ENCODE measurements at places on chromosomes 1 and 21.

- DNase-seq, result no peak
These were observed 700 bp upstream of the KMO start for GRCh38 chr1:241531195-241532161.

- no peak for DNase-seq
These were observed 283.1 kb downstream of the DSCAM start for GRCh38 chr21:40563900-40564299.

GRCh38 chr1:11787251-11787803 lies 18.4 kb downstream of the MTHFR start:
- DNase-seq, result no peak

DNA sequence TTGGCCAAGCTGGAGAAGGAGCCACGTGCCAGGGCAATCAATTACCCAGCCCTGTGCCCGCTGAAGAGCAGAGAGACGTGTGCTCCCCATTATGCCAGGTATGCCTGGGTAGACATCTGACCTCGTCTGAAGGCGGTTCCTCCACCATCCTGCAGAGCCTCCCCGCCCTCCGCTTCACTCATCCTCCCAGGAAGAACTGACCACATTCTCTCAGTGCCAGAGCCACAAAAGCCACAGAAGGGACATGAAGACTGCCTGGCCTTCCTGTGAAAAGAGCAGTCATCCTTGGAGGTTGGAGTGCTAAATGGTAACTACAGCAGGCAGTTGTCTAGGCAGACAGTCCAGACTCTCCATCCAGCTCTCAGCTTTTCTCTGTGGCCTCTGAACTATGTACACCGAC lies 12.0 kb downstream of the SYT2 start:
- DNase-seq, result no peak

DNA sequence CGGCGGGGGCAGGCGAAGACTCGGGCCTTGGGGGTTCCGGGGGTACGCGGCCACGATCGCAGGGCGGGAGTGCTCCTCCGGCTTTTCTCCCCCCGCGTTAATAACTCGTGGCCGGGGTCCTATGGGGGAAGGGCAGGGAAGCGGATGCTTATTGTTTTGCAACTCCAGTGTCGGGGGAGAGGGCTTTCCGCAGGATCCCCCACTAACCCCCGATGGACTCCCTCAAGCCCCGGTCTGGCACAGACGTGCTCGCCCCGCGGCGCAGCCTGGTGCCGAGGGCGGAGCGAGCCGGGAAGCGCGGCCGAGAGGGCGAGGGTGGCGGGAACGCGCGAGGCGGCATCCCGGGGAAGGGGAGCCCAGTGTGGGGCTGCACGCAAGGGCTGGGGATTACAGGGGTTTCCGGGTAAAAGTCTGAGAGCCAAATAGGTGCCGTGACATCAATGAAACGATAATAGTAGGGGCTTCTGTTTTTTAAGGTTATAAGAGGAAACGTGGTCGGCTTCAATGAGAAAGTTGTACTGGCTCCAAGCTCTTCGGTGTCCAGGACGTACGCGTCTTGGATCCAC lies 772 bp downstream of the UCK2 start:
- peak; percentile 61 for DNase-seq

DNA sequence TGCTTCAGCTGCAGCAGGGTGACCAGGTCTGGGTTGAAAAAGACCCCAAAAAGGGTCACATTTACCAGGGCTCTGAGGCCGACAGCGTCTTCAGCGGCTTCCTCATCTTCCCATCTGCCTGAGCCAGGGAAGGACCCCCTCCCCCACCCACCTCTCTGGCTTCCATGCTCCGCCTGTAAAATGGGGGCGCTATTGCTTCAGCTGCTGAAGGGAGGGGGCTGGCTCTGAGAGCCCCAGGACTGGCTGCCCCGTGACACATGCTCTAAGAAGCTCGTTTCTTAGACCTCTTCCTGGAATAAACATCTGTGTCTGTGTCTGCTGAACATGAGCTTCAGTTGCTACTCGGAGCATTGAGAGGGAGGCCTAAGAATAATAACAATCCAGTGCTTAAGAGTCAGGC lies 2.9 kb downstream of the C1QA start:
- DNase-seq, result no peak

- no peak for DNase-seq
These were observed 185.0 kb downstream of the MIS18A start for GRCh38 chr21:32093646-32094462.

DNA sequence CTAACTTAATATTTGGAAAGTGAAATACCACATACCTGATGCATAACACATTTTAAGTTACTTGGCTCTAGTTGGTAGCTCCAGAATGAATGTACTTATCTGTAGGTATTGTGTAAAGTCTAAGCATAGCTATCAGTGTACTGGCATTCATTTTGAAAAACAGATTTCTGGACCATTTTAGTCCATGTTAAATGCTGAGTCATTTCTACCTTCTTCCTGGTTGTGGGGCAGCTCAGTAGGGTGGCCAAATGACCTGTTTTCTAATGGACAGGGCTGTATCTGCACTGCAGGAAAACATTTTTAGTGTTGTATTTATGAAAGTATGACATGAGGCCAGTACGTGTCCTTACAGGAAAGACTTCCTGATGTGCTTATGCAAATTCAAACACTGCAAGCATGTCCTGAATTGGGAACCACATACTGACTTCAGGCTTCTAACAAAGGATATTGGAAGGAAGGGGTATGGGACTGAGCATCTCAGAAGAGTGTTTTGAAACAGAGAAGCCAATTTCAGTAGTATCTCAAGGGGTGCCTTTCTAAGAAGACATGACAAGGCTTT lies 300.3 kb upstream of the B3GALT2 start:
- no peak for DNase-seq

DNA sequence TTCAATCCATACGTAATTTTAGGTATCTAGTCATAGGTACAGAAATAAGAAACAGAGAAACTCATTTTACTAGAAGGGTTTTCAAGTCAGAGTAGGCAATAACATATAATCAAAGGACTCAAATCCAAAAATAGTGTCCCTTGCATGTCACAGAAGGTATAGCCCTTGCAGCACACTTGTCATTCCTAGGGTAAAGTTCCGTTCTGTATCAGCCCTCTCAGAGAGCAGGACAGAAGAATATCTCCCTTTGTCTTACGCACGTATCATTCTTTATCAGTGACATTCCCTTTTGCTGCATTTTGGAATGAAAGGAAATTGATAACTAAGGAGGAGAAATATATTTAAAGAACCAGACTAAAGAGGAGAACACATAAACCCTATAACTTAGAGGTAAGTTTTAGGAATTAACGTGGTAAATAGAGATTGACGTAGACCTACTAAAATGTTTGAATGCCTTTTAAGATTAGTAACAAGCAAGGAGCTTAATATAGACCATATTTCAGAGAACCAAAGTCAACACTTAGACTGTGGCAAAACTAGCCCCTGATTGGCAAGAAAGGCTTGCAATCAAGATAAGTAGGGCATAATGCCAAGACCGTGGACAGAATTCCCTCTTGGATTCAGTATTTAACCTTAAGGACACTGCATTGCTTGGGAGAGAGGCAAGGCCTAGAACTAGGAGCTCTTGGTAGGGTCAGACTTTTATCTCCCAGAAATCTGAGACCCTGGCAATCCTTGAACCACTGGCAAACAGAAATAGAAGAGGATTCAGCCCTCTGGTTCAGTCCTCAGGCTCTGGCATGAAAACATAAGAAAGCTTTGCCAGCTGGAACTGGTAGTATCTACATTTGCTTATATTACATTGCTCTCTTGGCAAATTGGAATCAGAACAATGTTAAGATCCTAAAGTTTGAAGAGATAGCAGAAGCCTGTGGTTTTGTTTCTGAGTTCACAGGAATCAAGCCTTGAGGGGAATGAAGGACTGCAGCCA lies 232.1 kb downstream of the ASTN1 start:
- no peak for DNase-seq

DNA sequence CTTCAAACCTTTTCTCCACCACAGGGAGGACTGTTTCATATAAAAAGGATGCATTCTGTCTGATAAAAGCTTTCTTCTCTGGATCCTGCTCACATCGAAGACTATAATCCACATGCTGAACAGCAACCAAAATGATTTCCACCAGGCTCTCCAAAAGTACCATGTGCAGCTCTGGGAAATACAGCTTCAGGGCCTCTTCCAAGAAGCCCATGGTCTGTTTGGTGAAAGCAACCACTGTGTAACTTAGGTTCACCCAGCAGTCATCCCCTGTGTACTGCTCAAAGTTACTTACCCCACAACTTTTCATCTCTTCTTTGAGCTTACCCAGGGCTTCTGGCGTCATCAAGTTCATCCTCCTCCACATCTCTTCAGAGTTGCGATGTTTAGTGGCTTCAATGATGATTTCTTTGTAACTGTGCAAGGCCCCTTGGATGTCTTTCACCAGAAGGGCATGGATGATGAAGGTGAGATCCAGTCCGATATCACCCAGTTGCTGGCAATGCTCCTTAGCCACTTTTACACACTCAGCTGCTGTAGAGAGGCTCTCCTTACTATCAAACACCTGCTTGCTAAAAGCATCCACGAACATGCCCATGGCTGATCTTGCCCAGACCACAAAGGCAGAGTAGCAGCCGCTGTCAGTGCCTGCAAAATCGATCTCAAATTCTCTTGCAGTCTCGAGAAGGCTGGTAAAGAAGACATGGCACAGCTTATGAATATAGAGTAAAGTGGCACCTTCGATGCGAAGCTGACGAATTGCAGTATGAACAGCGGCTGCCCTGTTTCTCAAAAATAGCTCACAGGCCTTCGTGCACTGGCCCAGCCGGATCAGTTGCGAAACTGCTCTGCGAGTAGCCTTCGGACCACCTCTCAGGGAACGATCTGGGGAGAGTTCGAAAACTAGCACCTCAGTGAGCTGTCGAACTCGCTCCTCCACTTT lies 1.7 kb downstream of the EXOC8 start:
- no peak for DNase-seq

GRCh38 chr21:36828891-36829515 lies 130.1 kb downstream of the SIM2 start:
- DNase-seq, result no peak

GRCh38 chr1:77542813-77543420 lies 139.5 kb downstream of the ZZZ3 start:
- no peak for DNase-seq

GRCh38 chr1:19054216-19054615 lies 97.7 kb upstream of the IFFO2 start:
- no peak for DNase-seq

- DNase-seq, result no peak
These were observed 48.2 kb downstream of the RHOU start for GRCh38 chr1:228783418-228784040.

GRCh38 chr1:241499910-241500309 lies 19.6 kb downstream of the FH start:
- no peak for DNase-seq

DNA sequence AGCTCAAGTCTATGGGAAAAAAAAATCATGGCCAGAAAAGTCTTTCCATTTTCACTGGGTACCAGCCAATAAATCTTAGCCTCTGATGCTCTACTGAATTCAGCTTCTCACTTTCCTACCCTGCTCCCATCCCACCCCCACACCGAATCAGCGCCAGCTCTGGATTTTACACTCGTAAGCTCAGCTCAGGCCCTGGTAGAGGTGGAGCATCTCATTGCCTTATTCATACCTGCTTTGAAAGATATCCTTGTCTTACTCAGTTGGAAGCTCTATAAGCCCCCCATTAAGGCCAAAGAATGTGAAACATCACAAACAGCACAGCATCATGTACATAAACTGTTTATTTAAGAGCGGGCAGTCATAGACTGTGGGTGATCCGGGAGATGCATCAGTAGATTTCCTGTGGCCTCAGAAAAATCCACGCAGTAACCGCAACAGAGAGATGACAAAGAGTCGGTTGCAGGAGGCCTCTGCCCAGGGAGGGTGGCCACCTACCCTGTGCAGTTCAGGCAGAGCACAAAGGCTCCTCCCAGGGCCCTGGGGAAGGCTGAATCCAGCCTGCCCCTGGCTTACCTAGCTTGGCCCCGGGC lies 36.4 kb upstream of the ETS2 start:
- no peak for DNase-seq

DNA sequence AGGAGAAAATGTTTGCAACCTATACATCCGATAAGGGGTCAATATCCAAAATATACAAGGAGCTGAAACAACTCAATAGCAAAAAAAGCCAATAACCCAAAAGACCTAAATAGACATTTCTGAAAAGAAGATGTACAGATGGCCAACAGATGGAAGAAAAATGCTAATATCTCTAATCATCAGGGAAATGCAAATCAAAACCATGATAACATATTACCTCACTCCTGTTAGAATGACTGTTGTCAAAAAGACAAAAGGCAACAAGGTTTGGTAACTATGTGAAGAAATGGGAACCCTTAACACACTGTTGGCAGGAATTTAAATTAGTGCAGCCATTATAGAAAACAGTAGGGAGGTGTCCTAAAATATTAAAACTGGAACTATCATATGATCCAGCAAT lies 74.7 kb downstream of the LEPR start:
- no peak for DNase-seq

DNA sequence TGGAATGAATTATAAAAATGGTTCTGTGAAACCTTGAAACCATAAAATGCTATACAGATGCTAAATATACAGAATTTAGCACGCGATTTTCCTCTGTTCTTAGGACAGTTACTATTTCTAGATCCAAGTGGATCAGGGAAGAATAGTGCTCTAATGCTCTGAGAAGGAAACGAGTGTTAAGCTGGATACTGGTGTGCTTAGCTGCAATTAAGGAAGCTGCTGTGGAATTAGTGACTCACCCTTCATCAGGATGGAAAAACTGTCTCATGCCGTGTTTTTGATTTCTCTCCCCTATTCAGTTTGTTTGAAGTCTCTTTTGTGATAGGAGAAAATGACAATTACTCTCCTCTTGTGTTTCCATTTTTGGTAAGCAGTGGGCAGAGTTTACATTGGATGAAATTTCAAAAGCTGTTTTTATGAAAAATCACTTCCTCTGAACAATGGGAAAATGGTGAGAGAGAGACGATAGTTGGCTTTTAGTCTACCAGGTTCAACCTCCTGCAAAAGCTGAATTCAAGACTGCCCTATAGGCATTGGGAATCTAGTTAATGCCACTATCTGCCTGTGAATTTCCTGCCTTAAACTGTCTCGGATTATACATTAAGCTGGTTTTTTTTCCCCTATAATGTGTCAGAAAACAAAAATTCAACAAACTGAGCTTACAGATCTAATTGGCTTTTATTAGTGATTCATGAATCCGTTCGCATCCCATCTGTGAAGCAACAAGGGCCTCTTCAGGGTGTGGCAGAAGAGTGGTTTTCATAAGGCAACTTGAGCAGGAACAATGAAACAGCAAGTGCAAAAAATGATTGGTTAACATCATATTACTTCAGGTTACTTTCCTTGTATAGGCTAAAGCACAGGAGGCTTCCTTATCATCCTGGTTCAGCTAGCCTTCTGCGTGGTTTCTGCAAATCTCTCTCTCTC lies 179.8 kb downstream of the ST6GALNAC3 start:
- no peak for DNase-seq

- no peak for DNase-seq
These were observed 33.0 kb downstream of the COP1 start for GRCh38 chr1:176174108-176174507.

DNA sequence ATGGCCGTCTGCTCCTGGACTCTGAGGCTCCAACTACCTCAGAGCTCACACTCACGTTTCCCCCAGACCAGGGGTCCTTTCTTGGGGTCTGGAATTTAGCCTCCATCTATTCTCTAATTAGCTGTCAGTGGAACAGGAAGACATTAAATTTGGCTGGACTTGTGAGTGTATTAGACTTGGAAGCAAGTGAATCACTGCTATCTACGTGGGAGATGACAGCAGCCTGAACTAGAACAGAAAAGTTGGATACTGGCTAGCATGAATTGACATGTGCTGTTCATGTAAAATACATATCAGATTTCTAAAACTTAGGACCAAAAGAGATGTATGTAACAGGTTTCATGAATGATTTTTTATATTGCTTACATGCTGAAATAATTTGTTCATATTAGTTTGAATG lies 28.0 kb downstream of the TAF5L start:
- DNase-seq, result no peak

- no peak for DNase-seq
These were observed 1.3 kb upstream of the LEMD1 start for GRCh38 chr1:205422993-205423642.

All from liver (tissue), 10 donors.